Activated CD8-positive, alpha-beta memory T cell treated with anti-CD3 and anti-CD28 coated beads, Interleukin-2, amount 50 U/mL, for 4 hours (primary cell): ENCODE measurements at places on chromosomes 3 and 15.

- no peak for DNase-seq
These were observed 8.8 kb upstream of the OCA2 start for GRCh38 chr15:28107904-28108275.

DNA sequence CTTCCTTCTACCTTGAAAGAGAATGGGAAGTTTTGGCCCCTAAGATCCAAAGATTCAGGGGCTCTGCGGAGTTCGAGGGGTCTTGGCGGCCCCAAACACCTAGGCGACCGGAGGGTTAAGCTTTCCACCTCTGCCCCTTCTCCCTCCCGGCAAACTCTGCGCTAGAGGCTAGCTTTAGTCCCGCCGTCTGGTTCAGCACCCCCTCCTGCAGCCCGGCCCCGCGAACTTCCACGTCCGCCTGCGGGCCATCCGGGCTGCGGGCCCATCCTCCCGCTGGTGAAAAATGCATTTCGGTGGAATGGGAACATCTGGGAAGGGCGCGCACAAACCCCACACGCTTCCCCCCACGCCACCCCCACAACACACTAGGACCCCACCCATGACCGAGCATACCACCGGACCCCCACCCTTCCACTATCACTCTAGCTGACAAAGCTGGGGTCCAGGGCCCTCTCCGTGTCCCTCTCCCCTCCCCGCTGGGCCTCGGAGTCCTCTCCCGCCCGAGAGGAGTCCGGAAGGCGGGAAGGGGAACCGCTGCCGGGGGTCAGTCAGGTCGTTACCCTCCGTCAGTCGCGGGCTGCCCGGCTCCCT, 1.0 kb downstream of the SHOX2 start:
- no peak for DNase-seq

GRCh38 chr15:83365370-83365938, 81.0 kb upstream of the BNC1 start:
- DNase-seq = no peak

- no peak for DNase-seq
These were observed 96.4 kb downstream of the ITPR1 start for GRCh38 chr3:4589475-4590097.

- DNase-seq = no peak
These were observed 75.8 kb downstream of the RARB start for GRCh38 chr3:25503898-25504301.

GRCh38 chr3:75110741-75111140, 496.3 kb upstream of the CNTN3 start:
- DNase-seq = no peak

DNA sequence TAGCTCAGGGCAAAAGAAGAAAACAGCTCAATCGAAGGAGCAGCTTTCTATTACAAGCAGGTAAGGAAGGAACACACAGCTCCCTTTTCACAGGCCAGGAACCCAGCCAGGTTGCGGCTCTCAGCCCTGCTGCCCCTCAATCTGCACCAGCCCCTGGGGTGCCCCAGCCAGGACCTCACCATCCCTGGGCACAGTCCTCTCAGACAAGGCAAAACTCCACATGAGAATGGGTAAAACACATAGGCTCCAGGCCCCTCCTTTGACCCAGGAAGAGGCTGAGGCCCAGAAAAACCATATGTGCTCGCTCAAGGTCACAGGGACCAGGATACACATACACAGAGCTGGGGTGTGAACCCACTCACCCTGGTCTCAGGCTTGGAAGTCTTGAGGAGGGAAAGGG, 178.7 kb upstream of the TLE3 start:
- no peak for DNase-seq

GRCh38 chr3:11273891-11274291, 1.7 kb downstream of the ATG7 start:
- no peak for DNase-seq

DNA sequence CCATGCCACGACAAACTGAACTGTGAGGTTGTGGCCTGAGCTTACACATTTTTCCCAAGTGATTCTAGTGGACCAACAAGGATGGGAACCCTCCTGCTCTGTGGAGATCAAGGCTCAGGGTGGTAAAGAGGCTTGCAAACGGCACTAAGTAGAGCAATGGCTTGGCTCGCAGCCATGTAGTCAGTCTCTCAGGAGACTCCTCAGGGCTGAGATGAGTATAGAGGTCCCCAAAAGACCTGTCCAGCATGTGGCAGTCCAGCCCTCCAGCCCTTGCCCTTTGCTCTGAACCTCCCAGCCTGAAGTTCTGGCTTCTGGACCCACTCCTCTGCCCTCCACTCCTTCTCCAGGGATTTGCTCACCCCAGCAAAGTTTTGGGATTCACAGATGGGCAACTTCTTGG, 8.3 kb upstream of the CAMP start:
- DNase-seq = no peak
